ENCODE measurements at places on chromosomes 4 and X. TPM values are rescaled to one million over a fixed set of nuclear protein-coding genes. Genes with fewer than 3 reads are reported as not detected.

DNA sequence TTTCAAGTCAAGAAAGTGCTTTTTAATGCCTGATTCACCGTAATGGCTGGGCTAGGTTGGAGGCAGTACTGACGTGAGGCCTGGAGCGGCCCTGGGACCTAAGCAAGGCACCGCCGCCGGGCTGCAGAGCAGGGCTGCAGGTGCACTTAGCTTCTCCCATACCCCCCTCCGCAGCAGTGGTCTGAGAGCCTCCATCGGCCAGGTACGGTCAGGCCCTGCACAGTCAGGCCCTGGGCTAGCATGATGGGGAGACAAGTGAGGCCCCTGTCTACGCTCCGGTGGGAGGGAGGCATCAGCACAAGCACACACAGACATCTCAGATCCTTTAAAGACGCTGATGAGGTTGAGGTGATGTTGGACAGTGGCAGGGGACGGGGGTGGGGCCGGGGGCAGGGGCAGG is 4.7 kb downstream of the MAEA start:
- DNase-seq = no peak

DNA sequence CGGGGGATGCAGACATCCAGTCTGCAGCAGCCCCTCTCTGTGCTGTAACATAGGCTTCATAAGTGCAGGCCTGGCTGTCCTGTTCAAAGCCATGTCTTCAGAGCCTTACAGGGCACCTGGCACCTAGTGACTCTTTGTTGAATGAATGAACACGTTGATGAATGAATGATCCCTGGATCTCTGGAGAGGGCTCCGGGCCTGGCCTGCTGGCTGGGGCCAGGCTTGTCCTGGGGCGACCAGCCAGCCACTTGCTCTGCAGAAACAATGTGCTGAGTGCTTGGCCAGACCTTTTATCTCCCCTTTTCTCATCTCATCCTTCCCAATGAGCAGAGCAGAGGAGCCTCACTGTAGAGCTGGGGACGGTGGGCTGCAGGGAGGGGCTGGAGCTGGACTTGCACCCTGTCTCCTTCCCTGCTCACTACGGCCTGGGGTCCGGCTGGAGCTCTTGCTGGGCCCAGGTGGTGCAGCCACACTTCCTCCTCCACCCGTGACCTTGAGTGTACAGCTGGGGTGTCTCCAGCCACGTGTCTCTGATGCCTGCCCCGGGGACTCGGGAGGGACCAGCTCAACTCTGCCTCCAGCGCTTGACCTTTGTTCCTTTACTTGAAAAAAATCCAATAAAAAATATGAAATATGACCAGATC is 77.9 kb downstream of the PSAPL1 start:
- no peak for DNase-seq

DNA sequence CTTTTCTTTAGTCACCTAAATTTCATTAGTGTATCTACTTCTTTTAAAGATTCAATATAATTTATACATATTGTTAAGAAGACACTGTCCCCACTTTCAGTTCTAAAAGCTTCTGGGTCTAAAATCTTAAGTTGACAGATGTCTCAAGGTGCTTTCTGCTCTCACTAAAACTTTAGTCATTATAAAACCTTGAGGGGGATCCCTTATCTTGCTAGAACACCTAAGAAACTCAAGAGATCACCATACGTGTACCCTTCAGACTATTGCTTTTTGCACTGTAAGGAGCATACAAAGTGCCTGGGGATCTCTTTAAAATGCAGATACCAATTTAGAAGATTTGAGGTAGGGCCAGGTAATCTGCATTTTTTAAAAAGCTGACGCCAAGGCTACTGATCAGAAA is 30.1 kb downstream of the CYBB start:
- DNase-seq = no peak

- DNase-seq = no peak
These were observed 256.9 kb upstream of the TEX13A start for GRCh38 chrX:105477351-105477750.

- DNase-seq = no peak
These were observed 152.1 kb upstream of the VCX start for GRCh38 chrX:7690842-7691241.

- no peak for DNase-seq
These were observed 35.6 kb downstream of the LIMCH1 start for GRCh38 chr4:41573502-41574001.

GRCh38 chr4:26583865-26584652 is at the start of gene TBC1D19:
TSS of gene TBC1D19 (plus strand) at chr4:26584084. CDS start at chr4:26584194, 110 bp downstream.
- DNase-seq = peak; percentile 93

GRCh38 chr4:93831716-93832496 is 3.4 kb downstream of the ATOH1 start:
- DNase-seq = no peak

DNA sequence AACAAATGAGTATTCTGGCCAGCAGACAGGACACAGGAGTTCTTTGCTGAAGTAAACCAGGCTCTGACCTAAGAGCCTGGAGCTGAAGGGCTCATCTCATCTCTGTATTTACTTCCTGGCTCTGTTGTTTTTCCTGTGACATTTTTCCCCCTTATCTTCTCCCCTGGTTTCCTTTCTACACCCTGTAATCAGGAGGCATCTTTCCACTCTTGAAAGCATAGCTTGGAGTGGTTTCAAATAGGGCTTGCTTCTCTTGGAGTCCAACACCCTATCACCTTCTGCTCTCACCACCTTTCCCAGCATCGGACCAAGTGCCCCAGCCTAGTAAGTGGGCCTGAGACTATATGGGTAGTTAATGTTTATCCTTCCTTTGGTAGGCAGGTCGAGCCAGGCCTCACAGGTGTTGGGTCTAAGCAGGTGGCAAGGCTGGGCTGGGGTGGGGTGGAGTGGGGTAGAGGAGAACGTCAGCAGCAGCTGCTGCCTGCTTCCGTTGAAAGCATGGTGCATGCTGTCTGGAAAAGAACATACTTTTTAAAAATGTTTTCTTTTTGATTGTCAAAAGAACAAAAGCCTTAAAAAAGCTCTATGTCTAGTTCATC is 1.2 kb downstream of the DRP2 start:
- DNase-seq = no peak

GRCh38 chrX:109398833-109399232 is 83.1 kb downstream of the GUCY2F start:
- no peak for DNase-seq

GRCh38 chr4:150379454-150379853 is 202.5 kb upstream of the MAB21L2 start:
- no peak for DNase-seq

DNA sequence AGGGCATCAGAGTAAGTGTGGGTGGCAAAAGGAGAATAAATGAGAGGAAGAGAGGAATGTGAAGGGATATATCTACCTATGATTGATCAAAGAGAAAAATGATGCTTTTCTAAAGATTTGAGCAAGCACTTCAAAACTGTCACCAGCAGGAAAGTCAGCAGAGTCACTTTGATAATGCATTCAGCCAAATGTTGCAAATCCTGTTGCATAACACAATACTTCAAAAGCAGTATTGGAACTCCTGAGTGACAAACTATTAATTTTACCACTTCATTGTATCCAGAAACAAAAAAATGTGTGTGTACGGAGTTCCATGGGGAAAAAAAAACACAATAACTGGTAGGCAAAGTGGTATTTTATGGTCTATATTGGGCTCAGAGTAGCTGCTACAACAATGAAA is 160.3 kb downstream of the EMCN start:
- DNase-seq = no peak

DNA sequence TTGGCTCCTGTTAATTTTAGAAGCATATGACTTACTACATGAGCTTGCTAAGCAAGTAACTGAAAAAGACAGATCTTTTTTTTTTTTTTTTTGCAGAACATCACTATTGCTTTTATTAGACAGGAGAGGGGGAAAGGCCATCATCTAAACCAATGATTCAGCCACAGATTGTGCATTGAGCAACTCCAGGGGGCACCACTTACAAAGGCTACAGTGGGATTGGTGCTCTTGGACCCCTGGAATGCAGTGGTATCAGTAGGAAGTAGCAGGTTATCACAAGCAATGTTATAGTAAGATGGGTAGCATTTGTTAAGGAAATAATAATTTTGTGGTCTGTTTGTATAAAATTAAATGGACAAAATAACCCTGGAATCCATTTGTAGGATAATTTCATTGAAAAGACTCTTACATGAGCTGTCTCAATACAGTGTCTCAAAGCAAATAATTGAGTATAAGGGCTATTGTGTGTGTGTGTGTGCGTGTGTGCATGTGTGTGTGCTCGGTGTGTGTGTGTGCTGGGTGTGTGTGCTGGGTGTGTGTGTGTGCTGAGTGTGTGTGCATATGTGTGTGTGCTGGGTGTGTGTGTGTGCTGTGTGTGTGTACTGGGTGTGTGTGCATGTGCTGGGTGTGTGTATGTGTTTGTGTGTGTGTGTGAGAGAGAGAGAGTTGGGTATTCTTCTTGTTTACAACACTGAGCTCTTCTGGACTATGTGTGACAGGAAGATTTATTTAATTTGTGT is 296.3 kb downstream of the PCDH7 start:
- DNase-seq = no peak

DNA sequence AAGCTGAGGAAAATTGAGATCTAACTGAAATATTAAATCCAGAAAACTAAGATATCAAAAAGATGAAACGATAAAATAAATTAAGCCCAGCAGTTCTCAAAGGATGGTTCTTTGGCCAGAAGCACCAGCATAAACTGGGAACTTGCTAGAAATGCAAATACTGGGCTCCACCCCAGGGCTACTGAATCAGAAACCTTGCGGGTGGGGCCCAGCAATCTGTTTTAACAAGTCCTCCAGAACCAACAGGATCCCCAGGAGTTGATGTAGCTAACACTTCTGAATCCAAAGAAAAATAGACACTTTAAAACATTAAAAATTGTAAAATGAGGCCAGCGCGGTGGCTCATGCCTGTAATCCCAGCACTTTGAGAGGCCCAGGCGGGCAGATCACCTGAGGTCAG is 14.1 kb upstream of the TMEM154 start:
- DNase-seq = no peak

DNA sequence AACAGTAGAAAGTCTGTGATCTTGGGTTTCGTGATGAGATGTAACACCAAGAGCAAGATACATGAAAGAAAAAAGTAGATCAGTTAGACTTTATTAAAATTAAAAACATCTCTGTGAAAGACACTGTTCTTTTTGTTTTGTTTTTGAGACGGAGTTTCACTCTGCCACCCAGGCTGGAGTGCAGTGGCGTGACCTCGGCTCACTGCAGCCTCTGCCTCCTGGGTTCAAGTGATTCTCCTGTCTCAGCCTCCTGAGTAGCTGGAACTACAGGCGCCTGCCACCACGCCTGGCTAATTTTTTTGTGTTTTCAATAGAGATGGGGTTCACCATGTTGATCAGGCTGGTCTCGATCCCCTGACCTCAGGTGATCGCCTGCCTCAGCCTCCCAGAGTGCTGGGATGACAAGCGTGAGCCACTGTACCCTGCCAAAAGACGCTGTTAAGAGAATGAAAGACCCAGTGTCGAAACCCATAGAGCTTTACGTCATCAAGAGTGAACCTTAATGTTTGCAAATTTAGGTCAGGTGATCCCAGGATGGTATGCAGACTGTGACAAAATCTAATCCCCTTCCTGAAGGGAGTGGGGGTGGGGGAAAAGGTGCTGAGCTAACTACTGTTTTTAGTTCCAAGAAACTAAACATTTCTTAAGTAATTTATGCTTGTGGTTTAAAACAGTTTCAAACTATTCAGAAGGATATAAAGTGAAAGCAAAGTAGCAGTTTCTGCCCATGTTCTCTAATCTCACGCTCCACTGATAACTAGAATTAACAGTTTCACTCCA is 8.0 kb downstream of the OFD1 start:
- no peak for DNase-seq

DNA sequence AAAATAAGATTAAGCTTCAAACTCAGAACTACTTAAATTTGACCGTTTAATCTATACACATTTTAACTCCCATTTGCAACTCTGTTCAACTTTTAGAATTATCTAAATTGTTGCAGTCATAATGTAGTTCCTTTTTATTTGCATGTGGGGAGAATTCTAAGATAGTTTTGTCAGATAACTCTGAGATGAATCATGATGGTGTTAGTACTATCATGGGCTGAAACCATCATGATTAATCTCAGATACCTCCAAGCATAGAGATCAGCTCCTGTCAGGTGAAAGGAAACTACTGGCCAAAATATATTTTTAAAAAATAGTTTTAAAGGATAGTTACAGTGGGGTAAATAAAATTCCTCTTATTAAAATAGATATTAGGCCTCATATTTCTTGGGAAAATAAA is 39.0 kb downstream of the FBXO8 start:
- DNase-seq = no peak

The CPE gene
- total RNA-seq = 159 TPM

The ADH7 gene
- not detected for total RNA-seq

The DLG3 gene
- total RNA-seq = 33.7 TPM

The SPANXA2 gene
- not detected for total RNA-seq

The DCLK2 gene
- total RNA-seq = 3.5 TPM

The CLIC2 gene
- 19.7 TPM for total RNA-seq

The PAGE2B gene
- not detected for total RNA-seq

The RHOXF1 gene
- total RNA-seq = 1.00 TPM
